Vagina (tissue), 2 donors: ENCODE measurements at places on chromosomes 16 and 17.
A peak's percentile ranks its signal among the peaks of the same experiment; 100 is the strongest.

DNA sequence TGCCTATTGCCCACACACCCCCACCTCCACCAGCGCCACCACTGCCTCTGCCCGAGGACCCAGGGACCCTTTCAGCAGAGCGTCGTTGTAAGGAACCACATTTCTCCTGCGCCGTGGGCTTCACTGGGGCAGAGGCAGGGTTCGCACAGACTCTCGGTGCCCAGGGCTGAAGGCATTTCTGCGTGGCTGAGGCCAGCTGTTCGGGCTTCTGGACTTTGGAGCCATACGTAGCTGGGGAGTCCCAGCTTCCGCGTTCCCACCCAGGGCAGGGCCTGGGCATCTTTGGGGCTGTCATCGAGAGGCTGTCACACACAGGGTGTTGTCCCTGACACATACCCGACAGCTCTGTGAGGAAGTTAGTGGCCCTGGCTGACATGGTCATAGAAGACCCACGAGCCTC, 16.0 kb upstream of the SMIM5 start:
- DNase-seq, result no peak
- no peaks in the 10 kb centered on the region for H3K36me3 ChIP-seq
- no peak overlapping the region for H3K4me3 ChIP-seq
- H3K27ac ChIP-seq, result no peak overlapping the region

- no peak overlapping the region for H3K4me3 ChIP-seq
- no peak for DNase-seq
- no peaks in the 10 kb centered on the region for H3K36me3 ChIP-seq
- H3K27me3 ChIP-seq, result no peaks in the 10 kb centered on the region
These were observed 186.3 kb upstream of the XYLT1 start for GRCh38 chr16:17657045-17657444.

DNA sequence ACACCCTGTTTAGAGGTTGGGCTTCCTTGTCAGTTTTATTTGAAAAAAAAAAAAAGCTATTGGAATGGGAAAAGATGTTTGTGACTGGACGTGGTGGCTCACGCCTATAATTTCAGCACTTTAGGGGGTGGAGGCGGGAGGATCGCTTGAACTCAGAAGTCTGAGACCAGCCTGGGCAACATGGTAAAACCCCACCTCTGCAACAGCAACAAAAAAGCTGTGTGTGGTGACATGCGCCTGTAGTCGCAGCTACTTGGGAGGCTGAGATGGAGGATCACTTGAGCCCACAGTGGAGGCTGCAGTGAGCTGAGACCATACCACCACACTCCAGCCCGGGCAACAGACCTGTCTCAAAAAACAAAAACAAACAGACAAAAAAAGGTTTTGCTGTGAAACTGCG, 66.1 kb upstream of the SIAH1 start:
- DNase-seq, result no peak
- H3K4me3 ChIP-seq, result no peak overlapping the region
- H3K36me3 ChIP-seq, result no peaks in the 10 kb centered on the region
- H3K4me1 ChIP-seq, result no peaks in the 10 kb centered on the region
- H3K27me3 ChIP-seq, result no peaks in the 10 kb centered on the region

GRCh38 chr17:41417576-41418015, 6.8 kb downstream of the KRT37 start:
- no peak overlapping the region for H3K4me3 ChIP-seq
- H3K27ac ChIP-seq, result peak overlapping the region; percentile 68
- H3K4me1 ChIP-seq, result peaks cover 77% of the 10 kb centered on the region

GRCh38 chr16:57244463-57244766, 644 bp upstream of the ARL2BP start:
- peak overlapping the region; percentile 87 for H3K27ac ChIP-seq
- peaks cover 12% of the 10 kb centered on the region for H3K4me1 ChIP-seq
- no peaks in the 10 kb centered on the region for H3K27me3 ChIP-seq
- peak overlapping the region; percentile 90 for H3K4me3 ChIP-seq

- H3K27me3 ChIP-seq, result no peaks in the 10 kb centered on the region
- H3K4me1 ChIP-seq, result peaks cover 10% of the 10 kb centered on the region
- H3K27ac ChIP-seq, result no peak overlapping the region
- H3K36me3 ChIP-seq, result no peaks in the 10 kb centered on the region
- DNase-seq, result no peak
These were observed 68.1 kb upstream of the ZNF750 start for GRCh38 chr17:82907797-82908542.

DNA sequence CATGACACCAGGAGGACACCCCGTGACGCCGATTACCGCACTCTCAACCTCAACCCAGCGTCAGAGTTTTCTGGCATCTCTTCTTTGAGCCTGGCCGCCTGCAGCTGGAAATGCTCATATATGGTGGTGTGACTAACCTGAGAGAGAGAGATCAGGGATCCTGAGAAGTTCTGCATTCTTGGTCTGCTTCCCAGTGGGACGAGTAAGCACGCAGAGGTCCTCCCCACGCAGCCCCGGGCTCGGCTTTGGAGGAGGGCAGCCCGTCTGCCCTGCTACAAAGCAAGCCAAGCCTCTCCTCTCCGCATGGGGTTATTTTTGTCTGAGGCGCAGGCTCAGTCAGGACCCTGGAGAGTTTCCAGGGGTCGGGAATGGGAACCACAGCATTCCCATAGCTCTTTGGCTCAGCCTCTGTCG, 16.5 kb downstream of the CRISPLD2 start:
- H3K27ac ChIP-seq, result peak overlapping the region; percentile 95
- DNase-seq, result no peak
- H3K27me3 ChIP-seq, result no peaks in the 10 kb centered on the region
- peaks cover 76% of the 10 kb centered on the region for H3K4me1 ChIP-seq

GRCh38 chr17:70034158-70034557, 40.9 kb upstream of the KCNJ16 start:
- no peaks in the 10 kb centered on the region for H3K27me3 ChIP-seq
- no peaks in the 10 kb centered on the region for H3K36me3 ChIP-seq
- DNase-seq, result no peak
- no peak overlapping the region for H3K4me3 ChIP-seq
- no peak overlapping the region for H3K27ac ChIP-seq

DNA sequence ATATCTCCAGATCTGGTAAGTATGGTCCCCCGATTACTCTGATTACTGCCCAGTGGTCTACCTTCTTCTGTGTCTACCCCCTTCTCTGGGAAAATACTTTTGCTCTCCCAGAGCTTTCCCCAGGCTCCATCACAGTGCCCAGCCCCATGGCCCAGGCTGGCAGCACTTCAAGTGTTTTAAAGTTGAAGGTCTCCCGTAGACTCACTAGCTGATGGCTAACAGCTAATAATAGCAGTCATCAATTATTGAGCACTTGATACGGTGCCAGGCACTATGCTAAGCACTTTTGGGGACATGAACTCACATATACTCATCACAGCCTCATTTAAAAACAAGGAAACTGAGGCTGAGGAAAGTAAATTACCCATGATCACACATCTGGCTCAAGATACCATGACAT, 33.4 kb downstream of the DCUN1D3 start:
- DNase-seq, result no peak
- H3K27me3 ChIP-seq, result no peaks in the 10 kb centered on the region
- H3K27ac ChIP-seq, result peak overlapping the region; percentile 43

DNA sequence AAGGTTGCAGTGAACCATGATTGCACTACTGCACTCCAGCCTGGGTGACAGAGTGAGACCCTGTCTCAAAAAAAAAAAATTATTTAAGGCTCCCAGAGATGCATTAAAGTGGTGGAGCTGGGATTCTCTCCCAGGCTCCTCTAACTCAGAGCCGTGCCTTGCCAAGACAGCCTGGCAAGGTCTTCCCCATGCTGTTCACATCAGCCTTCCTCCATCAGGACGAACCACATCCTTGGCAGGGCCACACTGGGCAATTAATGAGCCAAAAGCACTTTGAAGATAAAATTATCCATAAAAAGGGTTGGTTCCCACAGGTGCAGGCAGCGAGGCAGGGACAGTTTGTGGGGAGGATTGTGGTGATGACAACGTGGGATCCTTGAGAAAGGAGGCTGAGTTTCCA, 19.8 kb upstream of the BBS2 start:
- H3K36me3 ChIP-seq, result no peaks in the 10 kb centered on the region
- H3K4me3 ChIP-seq, result no peak overlapping the region
- no peak for DNase-seq
- no peaks in the 10 kb centered on the region for H3K27me3 ChIP-seq
- H3K4me1 ChIP-seq, result no peaks in the 10 kb centered on the region
- H3K27ac ChIP-seq, result peak overlapping the region; percentile 83

DNA sequence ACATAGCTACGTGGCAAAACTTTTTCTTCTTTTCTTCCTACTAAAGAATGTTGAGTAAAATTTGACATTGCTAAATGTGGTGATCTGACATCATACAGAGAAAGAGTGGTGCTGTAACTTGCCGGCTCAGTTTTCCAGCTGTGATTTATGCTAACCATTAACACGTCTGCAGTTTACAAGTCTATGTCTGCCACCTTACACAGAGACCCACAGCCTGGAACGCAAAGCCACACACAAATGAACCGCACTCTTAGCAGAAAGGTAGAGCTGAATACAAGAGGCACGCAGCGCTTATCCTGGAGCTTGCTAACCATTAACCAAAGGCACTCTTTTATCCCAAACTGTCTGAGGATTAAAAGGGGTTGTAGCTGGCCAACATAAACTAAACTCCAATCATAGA, 31.9 kb downstream of the CACNG1 start:
- no peaks in the 10 kb centered on the region for H3K27me3 ChIP-seq
- peaks cover 6% of the 10 kb centered on the region for H3K36me3 ChIP-seq
- no peak overlapping the region for H3K4me3 ChIP-seq
- no peak for DNase-seq

- no peaks in the 10 kb centered on the region for H3K36me3 ChIP-seq
- H3K27ac ChIP-seq, result no peak overlapping the region
- no peaks in the 10 kb centered on the region for H3K27me3 ChIP-seq
- H3K4me1 ChIP-seq, result peaks cover 8% of the 10 kb centered on the region
These were observed 33.3 kb downstream of the TLE7 start for GRCh38 chr16:71408536-71408935.

DNA sequence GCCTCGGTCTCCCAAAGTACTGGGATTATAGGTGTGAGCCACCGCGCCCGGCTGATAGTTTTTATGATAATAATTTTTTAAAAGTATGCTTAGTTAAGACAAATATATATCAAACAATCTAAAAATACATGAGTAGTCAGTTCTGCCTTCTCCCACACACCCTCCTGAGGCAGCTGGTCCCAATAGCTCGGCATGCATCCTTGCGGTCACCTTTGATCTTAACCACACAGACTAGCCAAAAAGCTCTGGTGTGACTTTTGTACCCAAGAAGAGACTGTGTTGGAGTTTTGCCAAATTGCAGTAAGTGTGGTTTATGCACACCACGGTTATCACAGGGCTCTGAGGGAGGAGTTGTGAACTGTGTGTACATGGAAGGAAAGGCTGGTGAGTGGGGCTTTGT, 25.6 kb downstream of the ATP6V0A1 start:
- H3K27me3 ChIP-seq, result no peaks in the 10 kb centered on the region
- no peak for DNase-seq
- H3K36me3 ChIP-seq, result peaks cover 93% of the 10 kb centered on the region
- no peak overlapping the region for H3K27ac ChIP-seq

DNA sequence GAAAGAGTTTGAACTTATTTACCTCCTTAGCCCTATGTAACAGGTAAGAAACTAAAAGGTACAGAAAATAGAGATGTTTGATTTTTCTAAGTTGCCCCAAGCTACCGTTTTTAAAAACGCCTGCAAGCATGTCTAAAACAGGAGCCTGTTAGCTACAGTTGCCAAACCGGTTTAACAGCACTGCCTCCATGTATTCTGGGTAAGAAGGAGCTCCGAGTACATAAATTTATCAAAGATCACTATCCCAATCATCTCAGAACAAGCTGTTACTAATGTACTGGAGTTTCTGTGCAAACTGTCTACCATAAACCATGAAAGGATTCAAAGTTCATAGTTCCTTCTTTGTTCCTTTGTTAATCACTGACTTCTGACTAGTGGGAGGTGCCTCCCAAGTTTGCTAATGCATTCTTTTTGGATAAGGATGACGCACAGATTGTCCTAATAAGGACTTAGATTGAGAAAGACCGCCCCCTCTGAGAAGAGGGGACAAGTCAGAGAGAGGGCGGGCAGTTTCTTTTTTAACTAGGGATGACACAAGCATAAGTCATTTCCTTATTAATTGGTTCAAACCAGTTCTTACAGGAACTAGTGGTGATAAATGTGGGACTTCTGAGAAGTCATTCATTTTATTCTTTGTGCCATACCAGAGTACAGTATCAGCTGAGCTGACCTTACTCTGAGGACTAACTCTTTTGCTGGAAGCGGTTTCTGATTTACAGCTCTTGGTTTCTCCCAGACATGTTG, 55.3 kb downstream of the TUBD1 start:
- H3K4me1 ChIP-seq, result peaks cover 32% of the 10 kb centered on the region
- peaks cover 14% of the 10 kb centered on the region for H3K36me3 ChIP-seq
- H3K4me3 ChIP-seq, result peak overlapping the region; percentile 80

GRCh38 chr16:56888806-56889205, 23.8 kb downstream of the SLC12A3 start:
- no peak for DNase-seq
- H3K27me3 ChIP-seq, result no peaks in the 10 kb centered on the region
- H3K36me3 ChIP-seq, result no peaks in the 10 kb centered on the region

DNA sequence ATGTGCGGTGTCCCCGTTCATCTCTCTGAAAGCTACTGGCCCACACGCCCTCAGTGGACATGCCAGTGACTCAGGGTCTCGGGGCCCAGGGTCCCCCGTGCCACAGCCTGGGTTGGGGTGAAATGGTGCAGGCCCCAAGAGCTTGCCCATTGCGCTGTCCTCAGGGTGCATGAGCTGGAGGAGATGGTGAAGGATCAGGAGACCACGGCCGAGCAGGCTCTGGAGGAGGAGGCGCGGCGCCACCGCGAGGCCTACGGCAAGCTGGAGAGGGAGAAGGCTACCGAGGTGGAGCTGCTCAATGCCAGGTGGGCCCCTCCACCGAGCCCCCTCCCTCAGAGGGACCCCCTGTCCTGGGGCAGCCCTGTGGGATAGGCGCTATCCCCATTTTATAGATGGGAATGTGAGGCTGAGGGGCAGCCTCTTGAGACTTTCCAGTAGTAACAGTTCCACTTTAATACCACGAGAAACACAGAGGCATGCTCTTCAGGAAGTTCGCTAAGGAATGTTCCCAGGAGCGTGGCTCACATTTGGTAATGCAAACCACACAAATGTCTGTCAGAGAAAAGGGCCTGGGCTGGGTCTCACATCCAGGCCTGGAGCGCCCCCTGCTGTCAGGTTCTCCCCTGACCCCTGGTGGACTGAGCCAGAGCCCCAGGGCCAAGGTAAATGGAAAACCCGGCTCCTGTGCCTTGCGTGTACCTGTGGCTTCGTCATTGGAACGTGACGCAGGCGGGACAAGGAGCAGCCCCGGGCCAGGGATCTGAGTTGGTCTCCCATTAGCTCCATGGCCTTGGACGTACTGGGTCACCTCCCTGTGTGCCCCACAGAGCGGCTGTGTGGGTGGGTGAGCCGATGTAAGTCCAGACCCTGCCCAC, 133.7 kb downstream of the RAB11FIP4 start:
- no peak overlapping the region for H3K4me3 ChIP-seq
- no peak overlapping the region for H3K27ac ChIP-seq
- H3K36me3 ChIP-seq, result no peaks in the 10 kb centered on the region
- H3K27me3 ChIP-seq, result no peaks in the 10 kb centered on the region
- DNase-seq, result no peak
